ENCODE measurements at places on chromosomes 3 and 15.

GRCh38 chr3:195101001-195101583, 169.9 kb downstream of the XXYLT1 start:
- DNase-seq, result no peak

DNA sequence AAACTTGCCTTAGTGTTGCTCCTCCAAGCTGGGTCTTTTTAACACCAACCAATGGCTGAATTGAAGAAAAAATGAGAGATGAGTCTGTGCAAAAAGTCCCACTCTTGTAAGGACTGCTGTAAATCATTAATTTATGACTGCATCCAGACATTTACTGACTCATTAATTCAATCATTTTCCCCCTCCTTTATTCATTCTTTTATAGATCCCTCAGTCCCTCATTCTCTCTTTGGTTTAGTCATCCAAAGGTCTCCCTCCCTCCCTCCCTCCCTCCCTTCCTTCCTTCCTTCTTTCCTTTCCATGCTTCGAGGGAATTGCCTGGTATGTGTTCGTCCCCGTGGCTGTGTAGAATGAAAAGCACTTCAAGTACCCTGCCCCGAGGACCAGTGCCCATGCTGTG, 35.3 kb upstream of the MRPS22 start:
- DNase-seq, result no peak

DNA sequence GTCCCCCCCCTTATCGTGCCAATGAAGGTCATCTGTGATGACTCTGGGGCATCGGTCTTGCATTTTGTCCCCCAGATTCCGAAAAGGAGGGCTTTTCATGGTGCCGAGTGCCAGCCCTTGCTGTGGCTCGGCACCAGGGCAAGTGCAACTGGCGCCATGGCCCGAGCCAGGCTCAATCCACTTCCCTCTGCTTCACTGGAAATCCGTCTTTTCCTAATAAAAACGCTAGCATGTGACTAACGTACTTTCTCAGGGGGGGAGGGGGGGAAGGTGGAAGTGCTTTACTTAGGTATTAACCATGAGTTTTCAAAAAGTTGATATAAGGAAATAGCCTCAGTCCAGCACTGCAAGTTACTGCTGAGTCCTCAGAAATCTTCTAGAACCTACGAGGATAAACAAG, 20.5 kb downstream of the TRPM1 start:
- DNase-seq, result no peak

DNA sequence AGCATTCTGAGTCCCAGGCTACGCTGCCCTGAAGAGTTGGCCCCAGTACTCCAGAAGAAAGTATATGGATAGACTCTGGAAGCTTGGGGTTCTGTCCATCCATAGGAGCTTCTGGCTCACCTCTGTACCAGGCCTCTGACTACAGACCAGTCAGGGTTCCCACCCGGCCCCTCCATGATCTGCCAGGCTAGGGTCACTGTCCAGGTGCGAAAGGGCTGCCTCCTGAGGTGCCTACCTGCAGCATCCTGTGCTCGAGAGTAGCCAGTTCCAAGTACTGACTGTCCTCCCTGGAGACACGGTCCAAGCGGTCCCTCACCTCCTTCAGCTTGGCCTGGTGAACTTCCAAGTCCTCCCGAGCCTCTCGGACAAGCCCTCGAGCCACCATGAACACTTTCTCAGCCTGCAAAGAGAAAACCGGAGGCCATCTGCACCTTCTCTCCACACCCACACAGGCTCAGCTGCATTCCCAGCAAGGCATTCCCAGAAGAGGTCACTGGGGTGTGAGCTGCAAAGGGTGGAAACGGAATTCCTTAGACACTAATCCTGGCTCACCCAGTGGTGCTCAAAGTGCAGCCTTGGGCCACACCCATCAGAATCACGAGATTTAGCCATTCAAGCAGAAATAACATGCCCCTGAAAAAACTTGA, 3.7 kb upstream of the PLXNB1 start:
- DNase-seq, result peak; percentile 80

- no peak for DNase-seq
Measured at GRCh38 chr3:114420072-114420471, 126.2 kb downstream of the TIGIT start.

All from sigmoid colon (tissue), 7 donors.